ENCODE measurements at places on chromosomes 7 and 10. TPM values are rescaled to one million over a fixed set of nuclear protein-coding genes. Genes with fewer than 3 reads are reported as not detected.
A peak's percentile ranks its signal among the peaks of the same experiment; 100 is the strongest.

GRCh38 chr7:155261031-155261985, 36.4 kb upstream of the INSIG1 start:
- no peak for DNase-seq
- no peaks in the 10 kb centered on the region for H3K4me1 ChIP-seq
- H3K36me3 ChIP-seq, result no peaks in the 10 kb centered on the region
- no peak overlapping the region for H3K4me3 ChIP-seq
- H3K27ac ChIP-seq, result no peak overlapping the region

DNA sequence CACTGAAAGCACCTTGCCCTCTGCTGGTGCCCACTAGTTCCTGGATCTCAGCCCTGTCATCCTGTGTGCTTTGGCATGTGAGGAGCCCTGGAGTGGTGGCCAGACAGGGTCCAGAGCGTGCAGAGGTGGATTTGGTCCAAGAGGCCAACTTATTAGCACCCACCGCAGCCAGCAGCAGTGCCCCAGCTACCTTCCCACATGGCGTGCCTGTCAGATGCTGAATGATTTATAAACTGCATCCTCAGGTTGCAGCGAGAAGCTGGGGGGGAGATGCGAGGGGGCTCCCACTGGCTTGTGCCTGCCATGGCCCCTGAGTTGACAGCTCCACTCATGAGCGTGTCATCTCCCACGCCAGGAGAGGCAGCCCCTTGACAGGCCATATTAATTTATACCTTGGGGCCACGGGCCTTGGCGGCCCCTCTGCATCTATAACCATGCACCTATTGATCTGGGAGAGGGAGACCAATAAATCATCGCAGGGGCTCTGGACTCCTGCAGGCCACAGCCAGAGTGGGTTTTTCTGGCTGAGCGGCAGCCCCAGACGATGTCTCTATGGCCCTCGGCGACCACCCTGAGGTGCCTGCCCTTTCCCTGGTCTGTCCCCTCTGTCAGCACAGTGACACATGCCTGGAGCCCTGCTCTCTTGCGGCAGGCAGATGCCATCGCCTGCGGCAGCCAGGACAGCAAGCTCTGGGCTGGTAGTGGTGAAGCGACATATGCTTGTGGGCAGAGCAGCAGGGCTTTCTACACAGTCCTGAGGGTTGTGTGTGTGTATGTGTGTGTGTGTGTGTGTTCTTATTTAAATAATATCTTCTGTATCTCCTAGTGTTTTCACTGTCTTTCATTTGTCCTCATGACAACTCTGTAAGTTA, 120.8 kb downstream of the CDH23 start:
- DNase-seq, result no peak
- no peak overlapping the region for H3K27ac ChIP-seq
- H3K4me3 ChIP-seq, result no peak overlapping the region
- no peaks in the 10 kb centered on the region for H3K27me3 ChIP-seq

DNA sequence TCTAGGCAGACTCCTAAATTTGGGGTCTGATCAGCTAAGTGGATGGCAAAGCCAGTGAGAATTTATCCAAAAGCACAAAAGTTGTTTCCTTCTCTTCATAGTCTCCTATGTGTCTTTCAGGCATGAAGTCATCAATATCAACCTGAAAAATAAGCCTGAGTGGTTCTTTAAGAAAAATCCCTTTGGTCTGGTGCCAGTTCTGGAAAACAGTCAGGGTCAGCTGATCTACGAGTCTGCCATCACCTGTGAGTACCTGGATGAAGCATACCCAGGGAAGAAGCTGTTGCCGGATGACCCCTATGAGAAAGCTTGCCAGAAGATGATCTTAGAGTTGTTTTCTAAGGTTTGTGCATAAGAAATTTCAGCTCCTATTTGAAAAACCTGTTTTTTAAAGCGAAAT, 4.8 kb downstream of the GSTO1 start:
- H3K27me3 ChIP-seq, result no peaks in the 10 kb centered on the region
- no peak for DNase-seq
- peaks cover 44% of the 10 kb centered on the region for H3K4me1 ChIP-seq

DNA sequence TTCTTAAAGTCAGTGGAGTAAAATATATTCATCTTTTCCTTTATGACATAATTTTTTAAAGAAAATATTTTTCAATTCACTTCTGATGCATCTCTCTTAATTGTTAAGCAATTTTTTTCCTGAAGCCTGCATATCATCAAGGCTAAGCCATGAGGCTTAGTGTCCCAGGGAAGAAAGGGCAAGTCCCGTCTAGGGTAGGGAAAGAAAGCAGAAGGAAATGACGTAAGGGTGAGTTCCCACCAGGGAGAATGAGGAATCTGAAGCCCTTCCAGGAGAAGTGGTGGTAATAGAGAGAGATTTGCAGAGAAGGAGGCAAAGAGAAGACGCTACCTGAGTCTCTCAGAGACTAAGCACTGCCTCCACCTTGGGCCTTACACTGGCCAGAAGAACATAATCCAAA, 96.8 kb upstream of the NFE2L3 start:
- no peak overlapping the region for H3K27ac ChIP-seq
- no peak for DNase-seq
- H3K36me3 ChIP-seq, result no peaks in the 10 kb centered on the region

- H3K4me3 ChIP-seq, result peak overlapping the region; percentile 44
- H3K27ac ChIP-seq, result no peak overlapping the region
- peaks cover 6% of the 10 kb centered on the region for H3K4me1 ChIP-seq
Observed at GRCh38 chr10:101123085-101123814, 7.8 kb upstream of the TLX1 start.

- no peak for DNase-seq
- H3K27me3 ChIP-seq, result no peaks in the 10 kb centered on the region
- no peak overlapping the region for H3K4me3 ChIP-seq
- no peaks in the 10 kb centered on the region for H3K36me3 ChIP-seq
- peaks cover 4% of the 10 kb centered on the region for H3K4me1 ChIP-seq
Observed at GRCh38 chr10:91198781-91199180, 21.7 kb upstream of the PCGF5 start.

DNA sequence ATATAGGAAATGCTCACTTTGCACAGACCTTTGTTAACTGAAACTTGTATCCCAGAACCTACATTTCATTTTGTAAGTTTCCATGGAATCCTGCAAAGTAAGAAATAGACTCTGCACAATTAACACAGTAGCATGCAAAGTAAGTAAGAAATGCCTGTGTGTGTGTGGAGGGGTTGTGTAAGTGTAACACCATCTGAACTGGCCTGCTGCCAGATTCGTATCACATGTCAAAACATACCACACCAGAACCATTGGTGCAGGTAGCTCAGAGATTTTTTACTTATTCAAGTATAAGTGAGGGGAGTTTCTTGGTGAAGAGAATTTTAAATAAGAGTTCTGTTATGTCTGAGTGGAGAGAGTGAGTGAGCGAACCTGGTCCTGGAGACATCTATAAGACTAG, 17.9 kb upstream of the DDX21 start:
- H3K27me3 ChIP-seq, result no peaks in the 10 kb centered on the region
- no peak for DNase-seq
- peaks cover 67% of the 10 kb centered on the region for H3K36me3 ChIP-seq
- no peak overlapping the region for H3K27ac ChIP-seq
- H3K4me3 ChIP-seq, result no peak overlapping the region

- H3K27ac ChIP-seq, result no peak overlapping the region
- no peaks in the 10 kb centered on the region for H3K36me3 ChIP-seq
- H3K4me1 ChIP-seq, result no peaks in the 10 kb centered on the region
- no peak for DNase-seq
- no peak overlapping the region for H3K4me3 ChIP-seq
- H3K27me3 ChIP-seq, result no peaks in the 10 kb centered on the region
Observed at GRCh38 chr7:36474283-36475010, 84.8 kb downstream of the ANLN start.

DNA sequence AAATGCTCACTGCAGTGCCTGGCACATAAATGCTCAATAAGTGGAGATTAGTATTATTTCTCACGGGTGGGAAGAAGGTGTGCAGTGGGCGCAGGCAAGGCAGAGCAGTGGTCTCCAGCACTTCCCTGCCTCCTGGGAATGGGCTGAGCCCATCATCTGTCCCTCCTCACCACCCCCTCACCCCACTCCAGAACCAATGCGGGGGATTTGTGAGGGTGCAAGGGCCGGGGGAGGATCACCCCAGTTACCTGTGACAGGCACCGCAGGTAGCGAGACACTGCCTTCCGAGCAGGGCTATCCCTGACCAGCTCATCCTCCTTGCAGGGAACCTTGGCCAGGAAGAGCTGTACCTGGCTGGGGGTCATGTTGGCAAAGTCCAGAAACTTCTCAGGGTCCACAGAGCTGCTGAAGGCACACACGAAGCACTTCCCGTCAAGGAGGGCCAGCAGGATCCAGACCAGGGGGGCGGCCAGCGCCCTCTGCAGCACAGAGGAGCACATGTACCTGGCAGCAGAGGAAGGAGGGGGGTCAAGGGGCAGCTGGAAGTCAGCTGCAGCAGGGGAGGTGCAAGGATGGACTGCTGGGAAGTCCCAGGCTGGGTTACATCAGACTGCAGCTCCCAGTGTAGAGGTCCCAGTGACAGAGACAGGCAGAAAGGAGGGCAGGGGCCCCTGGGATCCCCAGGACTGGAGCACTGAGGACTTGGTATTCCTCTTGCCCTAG, 2.8 kb downstream of the CALHM3 start:
- no peaks in the 10 kb centered on the region for H3K27me3 ChIP-seq
- DNase-seq, result no peak
- H3K4me1 ChIP-seq, result peaks cover 10% of the 10 kb centered on the region
- no peak overlapping the region for H3K27ac ChIP-seq

DNA sequence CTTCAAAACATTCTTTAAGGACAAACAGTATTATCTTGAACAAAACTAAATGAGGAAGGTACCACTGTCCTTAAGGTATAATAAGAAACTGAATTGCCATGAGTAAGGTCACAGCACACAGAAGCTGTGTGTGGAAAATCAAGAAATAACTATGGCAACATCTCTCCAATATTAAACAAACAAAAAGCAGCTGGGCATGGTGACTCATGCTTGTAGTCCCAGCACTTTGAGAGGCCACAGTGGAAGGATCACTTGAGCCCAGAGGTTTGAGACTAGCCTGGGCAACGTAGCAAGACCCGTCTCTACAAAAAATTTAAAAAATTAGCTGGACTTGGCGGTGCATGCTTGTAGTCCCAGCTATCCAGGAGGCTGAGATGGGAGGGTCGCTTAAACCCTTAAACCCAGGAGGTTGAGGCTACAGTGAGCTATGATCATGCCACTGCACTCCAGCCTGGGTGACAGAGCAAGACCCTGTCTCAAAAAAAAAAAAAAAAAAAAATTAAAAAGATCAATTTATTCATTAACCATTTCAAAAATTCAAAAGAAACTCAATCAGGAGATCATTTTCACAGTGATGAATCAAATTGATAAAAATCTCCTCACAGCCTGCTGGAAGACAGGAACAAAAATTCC, 195.4 kb downstream of the SKIDA1 start:
- H3K36me3 ChIP-seq, result no peaks in the 10 kb centered on the region
- no peaks in the 10 kb centered on the region for H3K27me3 ChIP-seq
- no peak overlapping the region for H3K27ac ChIP-seq
- DNase-seq, result no peak
- H3K4me3 ChIP-seq, result no peak overlapping the region
- H3K4me1 ChIP-seq, result no peaks in the 10 kb centered on the region

- DNase-seq, result no peak
- peaks cover 26% of the 10 kb centered on the region for H3K4me1 ChIP-seq
- no peaks in the 10 kb centered on the region for H3K36me3 ChIP-seq
- H3K4me3 ChIP-seq, result no peak overlapping the region
Observed at GRCh38 chr7:2517026-2517425, 2.5 kb upstream of the LFNG start.

DNA sequence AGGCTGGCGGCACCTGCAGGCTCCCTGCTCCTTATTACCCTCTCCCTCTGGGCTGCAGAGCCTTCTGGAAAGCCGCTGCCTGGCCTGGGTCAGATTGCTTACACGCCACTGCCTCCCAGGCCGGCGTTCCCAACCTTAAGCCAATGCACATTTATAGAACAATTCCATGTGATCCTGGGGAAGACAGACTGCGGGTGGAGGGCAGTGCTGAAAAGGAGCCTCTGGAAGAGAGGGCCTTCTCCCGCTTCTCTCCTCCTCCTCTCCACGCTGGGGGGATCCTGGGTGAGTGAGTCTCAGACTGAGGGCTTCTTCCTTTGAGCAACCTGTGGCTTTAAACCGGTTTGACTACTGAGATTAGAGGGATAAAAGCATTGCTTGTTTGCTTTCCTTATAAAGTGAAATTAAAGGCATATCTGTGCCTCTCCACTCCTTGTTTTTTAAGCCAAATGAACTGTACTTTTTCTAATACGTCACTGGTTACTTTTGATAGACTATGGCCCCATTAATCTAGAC, 5.5 kb downstream of the TACC2 start:
- H3K4me1 ChIP-seq, result no peaks in the 10 kb centered on the region
- no peaks in the 10 kb centered on the region for H3K36me3 ChIP-seq
- no peak overlapping the region for H3K27ac ChIP-seq
- no peak for DNase-seq
- H3K27me3 ChIP-seq, result no peaks in the 10 kb centered on the region
- no peak overlapping the region for H3K4me3 ChIP-seq

DNA sequence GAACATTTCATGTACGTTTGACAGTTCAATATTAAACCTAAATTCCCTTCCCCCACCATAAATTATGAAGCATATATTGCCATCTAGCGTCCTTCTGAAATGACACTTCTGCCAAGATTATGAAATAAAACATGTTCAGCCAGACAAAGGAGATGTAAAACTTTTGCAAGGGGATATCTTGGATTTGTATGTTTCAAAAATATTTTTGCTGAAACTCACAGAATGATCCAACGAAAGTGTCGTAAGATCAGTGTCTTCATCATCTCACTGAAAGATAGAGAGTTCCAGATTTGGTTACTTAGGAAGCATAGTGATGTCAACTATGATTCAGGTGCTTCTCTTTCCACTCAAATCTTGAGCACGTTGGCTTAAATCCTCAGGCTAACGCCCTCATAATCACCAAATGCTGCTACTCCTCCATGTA, 904.3 kb downstream of the XPNPEP1 start:
- H3K4me1 ChIP-seq, result no peaks in the 10 kb centered on the region
- DNase-seq, result no peak
- no peak overlapping the region for H3K4me3 ChIP-seq
- H3K36me3 ChIP-seq, result no peaks in the 10 kb centered on the region
- no peaks in the 10 kb centered on the region for H3K27me3 ChIP-seq

The SYT15B gene
- total RNA-seq, result not detected

The ERVW-1 gene
- not detected for total RNA-seq

The ATAD1 gene
- total RNA-seq, result 36.3 TPM

The PLOD3 gene
- total RNA-seq, result 66.4 TPM

The AGR2 gene
- total RNA-seq, result 223 TPM

The COPG2 gene
- 11.0 TPM for total RNA-seq

The PNLIP gene
- not detected for total RNA-seq

The NXPH1 gene
- total RNA-seq, result not detected

The LRRC72 gene
- not detected for total RNA-seq

The GAD2 gene
- not detected for total RNA-seq

The CYP2C8 gene
- total RNA-seq, result 5.0 TPM

The SORBS1 gene
- 50.3 TPM for total RNA-seq

The ADIRF gene
- 86.6 TPM for total RNA-seq
